ENCODE measurements at places on chromosomes 16 and 17.

- H3K4me1 ChIP-seq = peaks cover 20% of the 10 kb centered on the region
- H3K4me3 ChIP-seq = no peak overlapping the region
- H3K27me3 ChIP-seq = peaks cover 6% of the 10 kb centered on the region
- H3K27ac ChIP-seq = no peak overlapping the region
- H3K36me3 ChIP-seq = no peaks in the 10 kb centered on the region
- DNase-seq = no peak
Measured at GRCh38 chr17:2591040-2591640, 2.3 kb upstream of the PAFAH1B1 start.

- peak overlapping the region; percentile 57 for H3K27ac ChIP-seq
- H3K27me3 ChIP-seq = peaks cover 13% of the 10 kb centered on the region
- no peak for DNase-seq
- H3K4me3 ChIP-seq = no peak overlapping the region
- H3K4me1 ChIP-seq = peaks cover 44% of the 10 kb centered on the region
Measured at GRCh38 chr17:67620636-67621035, 97.1 kb upstream of the NOL11 start.

DNA sequence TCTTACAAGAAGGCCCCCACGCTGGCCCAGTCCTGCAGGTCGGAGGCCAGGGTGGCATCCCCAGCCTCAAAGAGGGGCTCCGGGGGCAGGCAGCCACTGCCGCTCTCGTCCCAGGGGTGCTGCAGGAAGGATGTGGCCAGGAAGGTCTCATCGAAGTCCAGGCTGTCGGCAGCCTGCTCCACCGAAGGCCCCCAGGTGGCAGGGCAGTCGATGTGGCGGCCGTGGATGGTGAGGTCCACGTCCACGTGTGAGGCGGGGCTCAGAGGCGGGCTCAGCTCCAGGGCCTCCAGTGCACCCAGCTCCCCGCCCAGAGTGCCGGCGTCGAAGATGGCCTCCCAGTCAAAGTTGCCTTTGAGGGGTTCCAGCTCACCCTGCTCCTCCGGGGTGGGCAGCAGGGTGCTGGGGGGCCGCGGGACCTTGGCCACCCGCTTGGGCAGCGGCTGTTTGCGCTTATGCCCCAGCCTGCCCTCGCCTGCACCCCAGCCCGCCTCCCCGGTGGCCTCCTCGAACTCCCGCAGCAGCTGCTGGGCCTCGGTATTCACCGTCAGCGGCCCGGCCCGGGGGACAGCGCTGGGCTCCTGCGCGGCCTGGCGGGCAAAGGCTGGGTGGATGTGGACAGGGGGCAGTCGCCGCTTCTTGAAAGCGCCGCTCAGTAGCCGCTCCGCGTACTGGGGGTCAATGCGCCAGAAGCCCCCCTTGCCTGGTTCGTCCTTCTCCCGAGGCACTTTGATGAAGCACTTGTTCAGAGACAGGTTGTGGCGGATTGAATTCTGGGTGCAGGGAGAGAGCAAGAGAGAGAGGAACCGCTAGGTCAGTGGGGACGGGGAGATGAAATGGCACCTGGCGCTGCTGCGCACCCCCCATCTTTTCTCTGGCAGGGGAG, 3.5 kb downstream of the FOXJ1 start:
- no peak overlapping the region for H3K27ac ChIP-seq
- peaks cover 99% of the 10 kb centered on the region for H3K27me3 ChIP-seq
- DNase-seq = no peak

DNA sequence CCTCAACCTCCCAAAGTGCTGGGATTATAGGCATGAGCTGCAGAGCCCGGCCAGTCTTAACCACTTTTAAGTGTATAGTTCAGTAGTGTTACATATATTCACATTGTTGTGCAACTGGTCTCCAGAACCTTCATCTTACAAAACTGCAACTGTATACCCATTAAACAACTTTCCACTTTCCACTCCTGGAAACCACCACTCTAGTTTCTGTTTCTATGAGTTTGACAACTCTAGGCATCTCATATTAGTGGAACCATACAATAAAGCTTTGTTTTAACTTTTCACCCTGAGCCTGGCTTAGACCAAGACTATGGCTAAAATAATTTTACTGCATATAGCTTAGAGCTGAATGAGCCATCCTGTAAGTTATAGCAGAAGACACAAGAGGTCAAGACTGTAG, 108.0 kb upstream of the GOT2 start:
- DNase-seq = no peak
- no peak overlapping the region for H3K27ac ChIP-seq
- H3K4me1 ChIP-seq = no peaks in the 10 kb centered on the region

- no peaks in the 10 kb centered on the region for H3K4me1 ChIP-seq
- H3K4me3 ChIP-seq = no peak overlapping the region
- H3K27ac ChIP-seq = no peak overlapping the region
- no peaks in the 10 kb centered on the region for H3K36me3 ChIP-seq
- DNase-seq = no peak
- H3K27me3 ChIP-seq = peaks cover 2% of the 10 kb centered on the region
Measured at GRCh38 chr16:60150907-60151306, 1416.8 kb upstream of the GOT2 start.

- no peak within 1 kb of the TSS for H3K27ac ChIP-seq
- DNase-seq = peak; percentile 74
- peak within 1 kb of the TSS; percentile 87 for H3K4me3 ChIP-seq
- peaks cover 31% of the 10 kb centered on the region for H3K27me3 ChIP-seq
- no peaks in the 10 kb centered on the region for H3K36me3 ChIP-seq
Measured at GRCh38 chr16:2963723-2964474, at the start of gene KREMEN2. Gene KREMEN2, plus strand, starts transcription at chr16:2964275. Its CDS starts 246 bp downstream, at chr16:2964521.

- peaks cover 39% of the 10 kb centered on the region for H3K4me1 ChIP-seq
- H3K27me3 ChIP-seq = peaks cover 9% of the 10 kb centered on the region
- peak; percentile 63 for DNase-seq
- peak overlapping the region; percentile 30 for H3K27ac ChIP-seq
- peak overlapping the region; percentile 98 for H3K4me3 ChIP-seq
- no peaks in the 10 kb centered on the region for H3K36me3 ChIP-seq
Measured at GRCh38 chr16:83899272-83899897, 470 bp downstream of the MLYCD start.

DNA sequence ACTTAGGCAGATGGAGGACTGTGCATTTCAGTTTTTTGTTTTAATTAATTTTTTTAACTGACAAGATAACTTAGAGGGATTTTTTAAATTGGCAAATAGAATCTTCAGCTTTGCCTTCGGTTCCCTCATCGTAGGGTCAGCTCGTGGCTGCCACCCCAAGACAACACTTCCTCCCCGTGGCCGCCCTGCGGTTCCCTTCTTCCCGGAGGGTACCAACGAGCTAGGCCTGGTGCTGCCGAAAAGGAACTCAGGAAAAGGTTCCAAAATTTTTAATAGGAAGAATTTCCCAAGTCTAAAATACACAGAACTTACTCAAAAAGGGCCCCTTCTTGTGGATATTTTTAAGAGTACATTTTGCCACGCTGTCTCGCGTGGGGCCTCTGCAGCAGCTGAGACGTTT, 210.4 kb upstream of the CHMP6 start:
- H3K4me3 ChIP-seq = no peak overlapping the region
- H3K36me3 ChIP-seq = peaks cover 18% of the 10 kb centered on the region
- H3K4me1 ChIP-seq = peaks cover 65% of the 10 kb centered on the region
- no peak for DNase-seq

- peak overlapping the region; percentile 3 for H3K27ac ChIP-seq
- DNase-seq = no peak
- H3K4me3 ChIP-seq = no peak overlapping the region
- no peaks in the 10 kb centered on the region for H3K27me3 ChIP-seq
Measured at GRCh38 chr17:6872936-6873335, 41.4 kb upstream of the TEKT1 start.

GRCh38 chr16:51137097-51137496, 14.0 kb downstream of the SALL1 start:
- peaks cover 3% of the 10 kb centered on the region for H3K27me3 ChIP-seq
- peaks cover 65% of the 10 kb centered on the region for H3K36me3 ChIP-seq
- no peak for DNase-seq
- peak overlapping the region; percentile 50 for H3K4me3 ChIP-seq

DNA sequence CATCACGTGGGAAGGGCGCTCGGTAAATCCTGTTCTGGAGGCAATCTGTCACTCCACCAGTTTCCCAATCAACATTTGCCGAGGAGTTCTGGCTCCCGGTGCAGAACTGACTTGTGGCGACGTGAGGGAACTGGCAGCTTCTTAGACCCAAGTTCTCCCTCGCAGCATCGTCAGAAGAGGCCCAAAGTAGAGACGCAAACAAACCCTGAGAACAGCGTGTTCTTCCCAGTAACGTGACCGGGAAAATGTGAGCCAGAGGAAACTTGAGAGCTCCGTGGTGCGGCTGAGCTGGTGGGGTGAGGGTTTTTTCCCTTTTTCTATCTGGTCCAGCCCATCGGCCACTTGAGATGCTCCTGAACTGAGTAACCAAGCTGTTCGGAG, 158.9 kb upstream of the CACNG5 start:
- no peaks in the 10 kb centered on the region for H3K27me3 ChIP-seq
- H3K27ac ChIP-seq = peak overlapping the region; percentile 92
- peaks cover 5% of the 10 kb centered on the region for H3K36me3 ChIP-seq
- H3K4me3 ChIP-seq = no peak overlapping the region

- no peak overlapping the region for H3K4me3 ChIP-seq
- no peak for DNase-seq
- peaks cover 25% of the 10 kb centered on the region for H3K27me3 ChIP-seq
- no peak overlapping the region for H3K27ac ChIP-seq
- peaks cover 7% of the 10 kb centered on the region for H3K4me1 ChIP-seq
Measured at GRCh38 chr17:45759761-45760160, 24.4 kb upstream of the CRHR1 start.

- H3K36me3 ChIP-seq = peaks cover 10% of the 10 kb centered on the region
- DNase-seq = no peak
Measured at GRCh38 chr16:71276589-71277334, 12.4 kb downstream of the CMTR2 start.

DNA sequence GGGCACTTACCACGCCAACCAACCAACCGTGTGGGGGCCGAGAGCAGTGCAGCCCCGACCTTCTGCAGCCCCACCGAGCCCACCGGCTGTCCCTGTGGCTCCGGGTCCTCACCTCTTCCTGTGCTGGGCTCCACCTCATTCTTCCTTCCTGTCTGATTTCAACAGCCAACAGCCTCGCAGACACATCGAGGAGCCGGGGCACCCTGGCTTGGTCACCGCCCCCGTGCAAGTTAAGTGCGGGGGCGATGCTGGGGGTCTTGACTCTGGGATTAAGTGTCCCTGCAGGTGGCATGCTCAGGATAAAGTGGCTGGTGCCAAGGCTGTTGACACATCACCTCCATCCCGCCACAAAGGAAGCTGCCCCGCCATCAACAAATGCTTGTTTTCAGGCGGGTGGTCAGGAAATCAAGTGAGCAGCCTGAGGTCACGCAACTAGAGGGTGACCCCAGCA, at the start of gene NLRC3:
TSS of gene NLRC3 (minus strand) at position 102 of the 451 bp plus-strand sequence. CDS start 12,367 bp downstream, outside the sequence.
- peaks cover 3% of the 10 kb centered on the region for H3K27me3 ChIP-seq
- peak within 1 kb of the TSS; percentile 68 for H3K27ac ChIP-seq
- peaks cover 14% of the 10 kb centered on the region for H3K4me1 ChIP-seq
- H3K4me3 ChIP-seq = no peak within 1 kb of the TSS
- DNase-seq = no peak

- no peak overlapping the region for H3K27ac ChIP-seq
- no peak for DNase-seq
- H3K4me3 ChIP-seq = no peak overlapping the region
- peaks cover 5% of the 10 kb centered on the region for H3K27me3 ChIP-seq
- H3K4me1 ChIP-seq = peaks cover 14% of the 10 kb centered on the region
Measured at GRCh38 chr16:79008869-79009179, 591.7 kb downstream of the MAF start.

DNA sequence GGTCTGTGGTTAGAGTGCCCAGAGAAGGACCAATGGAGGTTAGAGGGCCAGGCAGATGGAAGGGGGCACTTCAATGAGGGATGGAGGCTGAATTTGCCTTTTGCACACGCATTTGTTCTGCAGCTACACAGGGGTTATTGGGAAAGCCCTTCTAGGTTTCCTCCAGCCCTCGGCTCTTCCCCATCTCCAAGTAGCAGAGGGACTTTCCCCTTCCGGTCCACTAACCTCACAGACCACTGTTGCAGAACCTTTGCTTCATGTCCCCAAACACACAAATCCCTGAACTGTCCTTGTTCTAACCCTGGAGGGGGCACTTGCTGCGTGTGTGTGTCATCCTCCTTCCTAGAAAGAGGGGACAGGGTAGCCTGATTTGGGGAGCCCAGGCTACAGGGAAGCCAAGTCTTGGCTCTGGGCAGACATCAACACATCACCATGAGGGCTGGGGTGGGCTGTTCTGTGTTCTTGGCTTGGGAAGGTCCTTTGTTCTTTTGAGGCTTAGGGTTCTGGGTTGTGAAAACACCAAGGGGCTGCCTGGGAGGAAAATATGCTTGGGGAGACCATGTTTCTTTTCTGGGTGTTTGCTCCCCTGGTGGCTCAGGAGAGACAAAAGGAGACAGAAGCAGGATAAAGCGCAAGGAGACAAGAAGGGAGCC, 7.3 kb upstream of the NR1D1 start:
- H3K36me3 ChIP-seq = no peaks in the 10 kb centered on the region
- peaks cover 93% of the 10 kb centered on the region for H3K4me1 ChIP-seq
- peak overlapping the region; percentile 92 for H3K27ac ChIP-seq
- H3K4me3 ChIP-seq = peak overlapping the region; percentile 18

- peak overlapping the region; percentile 29 for H3K27ac ChIP-seq
- H3K4me3 ChIP-seq = peak overlapping the region; percentile 15
- H3K4me1 ChIP-seq = peaks cover 38% of the 10 kb centered on the region
Measured at GRCh38 chr16:1543085-1543896, 9.8 kb downstream of the TMEM204 start.

DNA sequence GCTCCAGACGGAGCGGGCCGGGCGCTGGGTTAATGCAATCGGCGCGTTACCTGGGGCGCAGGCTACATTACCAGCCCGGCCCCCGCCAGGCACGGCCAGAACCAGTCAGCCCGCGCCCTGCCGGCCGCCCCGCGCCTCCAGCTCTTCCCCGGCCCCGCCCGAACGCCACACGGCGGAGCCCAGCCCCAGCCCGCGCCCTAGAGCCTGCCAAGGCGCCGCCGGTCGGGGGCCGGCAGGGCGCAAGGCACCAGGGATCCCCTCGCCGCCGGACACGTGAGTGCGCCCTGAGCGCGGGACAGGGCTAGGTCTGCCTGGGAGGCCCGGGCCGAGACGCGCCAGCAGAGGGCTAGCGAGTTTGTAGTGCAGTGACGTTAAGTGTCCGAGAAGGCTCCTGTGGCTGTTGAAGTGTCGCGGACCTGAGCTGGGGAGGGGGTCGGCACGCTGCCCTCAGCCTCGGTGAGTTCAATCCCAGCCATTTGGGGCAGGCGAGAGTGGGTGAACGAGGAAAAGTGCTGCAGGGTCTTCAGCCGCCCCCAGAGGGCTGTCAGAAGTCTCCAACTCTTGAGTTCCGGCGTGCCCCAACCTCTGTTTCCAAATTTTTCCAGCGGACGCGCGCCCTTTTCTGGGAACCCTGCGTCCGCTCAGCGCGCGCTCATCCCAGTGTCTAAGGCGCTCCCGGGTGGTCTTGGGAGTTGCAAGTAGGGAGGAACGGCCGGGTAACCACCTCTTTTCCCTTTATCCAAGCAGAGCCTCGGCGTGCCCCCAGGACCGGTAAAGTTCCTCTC, at the start of gene SLC6A2:
TSS of gene SLC6A2 (plus strand) at position 92 of the 785 bp plus-strand sequence. CDS start 707 bp downstream, outside the sequence.
- peaks cover 50% of the 10 kb centered on the region for H3K27me3 ChIP-seq
- H3K4me1 ChIP-seq = peaks cover 7% of the 10 kb centered on the region
- peak; percentile 67 for DNase-seq
- H3K4me3 ChIP-seq = peak within 1 kb of the TSS; percentile 79
- H3K27ac ChIP-seq = no peak within 1 kb of the TSS
- no peaks in the 10 kb centered on the region for H3K36me3 ChIP-seq
